ENCODE measurements at places on chromosomes 13 and 19.

DNA sequence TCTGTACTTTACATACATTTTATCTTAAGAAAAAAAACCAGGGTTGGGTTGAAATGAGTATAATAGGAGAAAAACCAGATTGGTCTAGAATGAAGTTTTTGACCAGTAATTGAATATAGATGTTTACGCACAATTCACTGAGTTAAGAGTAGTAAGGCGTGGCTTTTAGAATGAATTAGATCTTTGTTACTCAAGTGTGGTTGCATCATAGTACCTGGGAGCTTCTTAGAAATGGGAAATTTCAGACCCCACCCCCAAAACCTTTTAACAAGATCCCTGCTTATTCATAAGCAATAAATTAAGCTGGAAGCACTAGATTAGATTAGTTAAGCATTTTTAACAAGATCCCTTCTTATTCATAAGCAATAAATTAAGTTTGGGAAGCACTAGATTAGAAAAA is 28.7 kb upstream of the LMO7 start:
- DNase-seq: no peak

- no peak for DNase-seq
Observed at GRCh38 chr13:109859216-109859835, 72.9 kb upstream of the IRS2 start.

- DNase-seq: no peak
Observed at GRCh38 chr13:111449041-111449440, 128.6 kb downstream of the TEX29 start.

DNA sequence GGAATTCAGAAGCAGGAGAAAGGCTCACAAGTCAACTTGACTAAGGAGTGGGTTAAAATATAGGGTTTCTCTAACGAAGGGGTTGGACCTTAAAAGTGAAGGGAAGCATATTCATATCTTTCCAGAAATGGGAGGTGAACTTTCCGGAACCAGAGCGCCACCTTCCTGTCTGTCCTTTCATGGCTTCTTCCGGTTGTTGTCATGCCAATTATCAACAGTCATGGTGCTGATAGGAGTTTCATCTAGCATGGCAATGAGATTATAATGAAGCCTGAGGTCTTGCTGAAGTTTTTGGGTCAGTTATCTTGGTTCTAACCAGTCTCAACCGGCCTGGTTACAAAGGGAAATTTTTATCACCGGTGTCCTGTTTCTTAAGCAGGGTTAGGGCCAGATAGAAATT is 162.9 kb upstream of the NBEA start:
- DNase-seq: no peak

DNA sequence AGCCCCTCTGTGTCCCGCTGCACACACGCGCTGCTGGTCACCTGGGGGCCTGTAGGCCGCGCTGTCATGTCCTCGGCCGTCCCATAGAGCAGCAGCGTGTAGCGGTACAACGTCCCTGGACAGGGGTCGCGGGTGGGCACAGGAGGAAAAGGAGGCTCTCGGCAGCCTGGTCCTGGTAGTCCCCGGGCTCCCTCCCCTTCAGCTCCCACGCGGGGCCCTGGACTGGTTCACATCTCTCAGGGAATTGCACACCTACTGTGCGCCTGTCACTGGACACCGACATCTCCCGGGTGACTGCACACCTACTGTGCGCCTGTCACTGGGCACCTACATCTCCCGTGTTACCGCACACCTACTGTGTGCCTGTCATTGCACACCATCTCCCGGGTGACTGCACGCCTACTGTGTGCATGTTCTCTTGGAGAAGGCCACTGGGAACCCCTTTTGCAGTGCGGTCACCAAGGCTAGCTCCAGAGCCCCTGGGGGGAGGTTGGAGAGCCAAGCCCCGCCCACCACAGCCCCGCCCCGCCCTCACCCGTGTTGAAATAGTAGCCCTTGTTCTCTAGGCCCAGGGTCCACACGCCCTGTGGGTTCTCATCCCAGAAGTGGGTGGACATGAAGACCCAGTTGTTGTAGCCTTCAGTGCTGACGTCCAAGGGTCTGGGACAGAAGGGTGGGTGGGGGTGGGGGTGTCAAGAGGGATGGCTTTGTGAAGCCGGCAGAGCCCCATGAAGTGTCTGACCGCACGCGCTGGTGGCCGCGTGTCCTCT is 3.5 kb upstream of the C19orf25 start:
- DNase-seq: no peak

DNA sequence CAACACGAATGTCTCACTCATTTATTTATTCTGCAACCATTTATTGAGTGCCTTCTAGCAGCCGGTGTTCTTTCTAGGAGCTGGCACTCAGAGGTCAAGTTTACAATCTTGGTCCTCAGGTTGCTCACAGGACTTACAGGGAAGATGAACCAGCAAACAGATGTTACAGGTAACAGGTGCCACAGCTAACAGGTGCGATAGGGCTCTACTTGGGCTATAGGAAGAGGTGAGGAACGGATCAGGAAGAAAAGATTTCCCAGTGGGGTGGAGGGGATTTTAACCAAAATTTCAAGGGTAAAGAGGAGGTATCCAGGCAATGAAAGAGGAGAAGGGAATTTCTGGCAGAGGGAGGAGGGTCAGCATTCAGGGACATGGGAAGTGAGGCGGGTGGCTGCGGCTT is 87.3 kb upstream of the FARP1 start:
- DNase-seq: no peak

DNA sequence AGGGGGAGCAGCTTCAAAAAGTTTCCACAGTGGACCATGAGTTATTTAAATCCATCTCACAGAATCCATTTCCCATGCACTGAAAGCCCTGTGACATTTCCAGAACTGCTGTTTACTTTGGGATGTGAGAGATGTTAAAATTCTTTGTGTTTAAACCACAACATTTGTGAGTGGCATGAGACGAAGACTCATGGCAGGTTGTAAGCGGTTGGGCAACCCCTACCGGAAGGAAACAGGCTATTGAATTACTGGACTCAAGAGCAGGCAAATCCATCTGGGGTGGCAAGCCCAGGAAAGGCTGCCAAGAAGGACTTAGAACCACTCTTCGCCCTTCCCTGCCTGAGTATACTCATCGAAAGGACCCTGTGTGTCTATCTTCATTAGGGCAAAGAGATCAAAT is 22.3 kb upstream of the CLDN10 start:
- no peak for DNase-seq

GRCh38 chr13:109483284-109483683 is 303.1 kb downstream of the IRS2 start:
- no peak for DNase-seq

DNA sequence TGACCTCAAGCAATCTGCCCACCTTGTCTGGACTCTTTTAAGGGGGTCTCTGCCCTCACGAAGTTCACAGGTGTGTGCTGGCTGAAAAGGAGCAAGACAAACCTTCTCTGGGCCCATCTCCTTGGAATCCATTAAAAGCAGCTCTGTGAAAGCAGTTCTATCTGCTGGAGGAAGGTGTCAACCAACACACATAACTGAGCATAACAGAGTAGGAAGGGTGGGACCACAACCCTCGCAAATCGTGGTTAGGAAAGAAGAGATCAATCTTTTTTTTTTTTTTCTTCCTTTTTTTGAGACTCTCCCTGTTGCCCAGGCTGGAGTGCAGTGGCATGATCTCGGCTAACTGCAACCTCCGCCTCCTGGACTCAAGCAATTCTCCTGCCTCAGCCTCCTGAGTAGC is 1.4 kb downstream of the SUGP2 start:
- no peak for DNase-seq

DNA sequence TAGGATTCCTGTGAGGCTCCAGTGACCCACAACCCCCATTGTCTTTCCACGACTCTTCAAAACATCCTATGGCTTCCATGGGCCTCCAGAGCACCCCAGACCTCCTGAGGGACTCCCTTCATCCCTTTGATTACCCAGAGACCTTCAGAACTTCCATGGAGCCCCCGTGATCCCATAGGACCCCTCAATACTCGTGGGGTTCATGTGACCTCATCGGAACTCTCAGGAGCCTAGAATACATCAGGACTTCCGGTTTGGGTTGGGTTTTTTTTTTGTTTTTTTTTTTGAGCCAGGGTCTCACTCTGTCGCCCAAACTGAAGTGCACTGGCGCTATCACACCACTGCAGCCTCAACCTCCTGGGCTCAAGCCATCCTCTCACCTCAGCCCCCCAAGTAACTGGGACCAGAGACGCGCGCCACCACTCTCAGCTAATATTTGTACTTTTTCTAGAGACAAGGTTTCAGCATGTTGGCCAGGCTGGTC is 774 bp downstream of the ALDH16A1 start:
- DNase-seq: no peak

Measured in cerebellar nuclear complex (tissue), 1 donor.